ENCODE measurements at places on chromosomes 7 and 10.

DNA sequence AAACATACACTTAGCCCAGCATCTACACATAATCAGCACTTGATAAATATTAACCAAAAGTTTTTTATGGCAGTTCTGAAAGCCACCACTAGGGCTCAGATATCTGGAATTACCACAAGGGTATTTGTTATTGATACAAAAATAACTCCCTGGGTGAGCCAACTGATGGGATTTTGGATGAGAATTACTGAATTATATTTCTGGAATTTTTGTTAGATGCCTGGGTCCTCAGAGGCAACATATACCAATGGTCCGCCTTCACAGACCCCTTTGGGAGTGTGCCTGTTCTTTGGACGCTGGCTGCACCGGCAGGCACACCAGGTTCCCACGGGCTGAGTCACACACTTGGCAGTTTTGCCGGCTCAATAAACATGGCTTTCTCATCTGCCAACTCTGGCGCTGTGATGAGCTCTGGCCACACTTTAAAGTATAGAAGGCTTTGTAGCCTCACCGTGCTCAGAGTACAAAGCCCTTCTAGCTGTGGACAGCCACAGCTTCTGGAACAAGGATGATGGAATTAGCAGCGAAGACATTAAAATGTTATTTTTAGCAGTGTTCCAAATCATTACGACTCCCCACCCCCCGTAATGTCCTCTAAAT lies 24.5 kb upstream of the EEPD1 start:
- peak; percentile 62 for DNase-seq

DNA sequence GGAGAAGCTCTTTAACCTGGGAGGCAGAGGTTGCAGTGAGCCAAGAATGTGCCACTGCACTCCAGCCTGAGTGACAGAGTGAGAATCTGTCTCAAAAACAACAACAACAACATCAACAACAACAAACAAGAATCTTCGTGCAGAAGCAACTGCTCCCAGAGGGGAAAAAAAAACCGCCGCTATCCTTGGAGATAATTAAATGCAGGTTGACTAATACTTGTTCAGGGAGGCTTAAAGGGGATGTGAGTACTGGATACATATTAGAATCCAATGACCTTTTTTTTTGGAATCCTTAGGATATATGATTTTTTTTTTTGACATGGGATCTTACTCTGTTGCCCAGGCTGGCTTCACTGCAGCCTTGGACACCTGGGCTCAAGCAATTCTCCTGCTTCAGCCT lies 89.6 kb upstream of the FAM171A1 start:
- no peak for DNase-seq

GRCh38 chr10:17228091-17229015 lies at the start of gene VIM:
Gene VIM, plus strand, starts transcription at chr10:17228241. Its CDS starts 1,182 bp downstream, at chr10:17229423.
- DNase-seq, result peak; percentile 95

DNA sequence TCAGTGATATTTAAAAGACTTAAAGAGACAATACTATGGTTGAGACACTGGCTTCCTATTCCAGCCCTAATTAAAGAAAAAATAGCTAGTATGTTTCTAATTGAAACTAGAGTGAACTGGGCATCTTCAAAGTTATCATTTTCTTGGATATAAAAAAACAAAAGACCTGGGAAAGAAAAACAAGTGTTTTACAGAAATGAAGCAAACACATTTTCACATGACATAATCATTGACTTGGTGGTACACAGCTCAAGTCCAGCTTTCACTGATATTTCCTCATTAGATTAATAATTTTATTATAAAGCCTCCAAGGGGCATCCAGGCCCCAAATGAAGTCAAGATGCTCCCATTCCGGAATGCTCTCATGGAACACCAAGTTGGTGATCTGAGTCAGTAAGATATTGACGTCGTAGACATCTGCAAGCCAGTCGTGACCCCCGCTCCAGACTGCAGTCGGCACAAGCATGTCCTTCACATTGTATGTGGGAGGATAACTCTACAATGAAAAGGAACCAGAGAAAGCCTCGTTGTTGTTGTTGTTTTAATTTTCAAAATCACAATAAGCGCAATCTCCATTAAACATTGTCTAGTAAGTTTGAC lies 7.5 kb upstream of the CH25H start:
- DNase-seq, result no peak

DNA sequence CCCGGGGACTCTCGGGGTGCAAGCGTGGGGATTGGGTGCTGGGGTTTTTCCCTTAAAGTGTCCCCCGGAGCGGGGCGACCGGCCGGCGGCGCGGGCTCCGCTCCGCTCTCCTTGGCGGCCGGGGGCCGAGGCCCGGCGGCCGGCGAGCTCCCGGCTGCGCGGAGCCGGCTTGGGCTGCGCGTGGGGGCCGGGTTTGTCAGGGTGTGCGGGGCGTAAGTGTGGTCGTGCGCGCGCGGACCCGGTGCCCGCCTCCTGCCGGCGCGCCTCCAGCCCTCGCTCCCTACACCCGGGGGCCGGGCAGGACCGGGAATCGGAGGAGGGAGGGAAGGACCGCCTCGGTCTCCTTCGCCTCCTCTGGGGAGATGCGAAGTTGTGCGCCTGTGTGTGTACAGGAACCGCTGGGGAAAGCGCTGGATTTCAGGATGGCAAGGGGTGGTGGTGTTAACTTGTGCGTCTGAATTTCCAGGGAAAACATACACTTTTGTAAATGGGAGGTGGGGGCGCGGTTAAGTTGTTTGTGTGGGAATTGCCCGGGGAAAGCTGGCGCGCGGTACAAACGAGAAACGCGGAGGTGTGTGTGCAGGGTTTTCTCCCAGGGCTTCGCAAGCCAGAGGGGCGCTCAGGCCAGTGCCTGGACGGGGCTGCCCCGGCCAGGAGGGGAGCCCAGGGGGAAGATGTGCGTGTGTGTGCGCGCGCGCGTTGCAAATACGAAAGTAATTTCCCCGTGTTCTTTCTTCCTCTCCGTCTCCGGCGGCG lies 737 bp downstream of the ZMIZ1 start:
- no peak for DNase-seq

DNA sequence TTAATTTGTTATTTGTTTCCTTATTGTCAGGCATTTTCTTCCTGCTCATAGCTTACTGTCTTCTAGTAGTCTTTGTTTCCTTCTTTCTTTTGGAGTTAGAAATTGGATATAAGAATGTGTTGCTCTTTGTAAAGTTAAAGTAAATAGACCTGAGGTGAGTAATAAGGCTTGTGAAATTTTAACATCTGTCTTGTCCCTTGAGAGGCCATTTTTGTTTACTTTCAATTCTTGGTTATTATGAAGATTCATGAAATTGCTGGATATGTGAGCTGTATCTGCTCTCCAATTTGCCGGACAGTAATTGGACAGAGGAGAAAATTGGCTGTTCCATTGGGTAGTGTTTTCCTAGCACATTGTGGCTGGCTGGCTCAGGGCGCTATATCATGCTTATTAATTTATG lies 260.7 kb downstream of the EXOC4 start:
- no peak for DNase-seq

DNA sequence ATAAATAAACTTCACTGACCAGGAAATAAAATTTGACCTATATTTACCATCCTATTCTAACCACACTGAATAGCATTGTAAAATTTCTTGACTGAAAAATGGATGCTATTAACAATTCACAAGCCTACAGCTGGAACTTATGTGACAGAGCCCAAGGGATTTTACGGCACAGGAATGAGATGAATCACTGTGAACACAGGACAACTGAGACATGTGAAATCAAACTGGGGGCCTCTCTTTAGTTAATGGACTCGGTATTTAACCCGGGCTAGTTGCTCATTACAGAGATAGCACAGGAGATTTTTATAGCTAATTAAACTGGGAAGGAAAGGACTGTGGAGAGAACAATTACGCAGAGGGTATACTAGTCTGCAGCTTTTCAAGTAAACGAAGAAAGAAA lies 100.6 kb downstream of the MICU1 start:
- DNase-seq, result no peak

- DNase-seq, result no peak
Measured at GRCh38 chr7:95059842-95060313, 152.5 kb downstream of the PPP1R9A start.

GRCh38 chr7:41241641-41242040 lies 461.2 kb downstream of the INHBA start:
- DNase-seq, result no peak

- DNase-seq, result no peak
Measured at GRCh38 chr10:104028823-104029520, 56.7 kb downstream of the COL17A1 start.

DNA sequence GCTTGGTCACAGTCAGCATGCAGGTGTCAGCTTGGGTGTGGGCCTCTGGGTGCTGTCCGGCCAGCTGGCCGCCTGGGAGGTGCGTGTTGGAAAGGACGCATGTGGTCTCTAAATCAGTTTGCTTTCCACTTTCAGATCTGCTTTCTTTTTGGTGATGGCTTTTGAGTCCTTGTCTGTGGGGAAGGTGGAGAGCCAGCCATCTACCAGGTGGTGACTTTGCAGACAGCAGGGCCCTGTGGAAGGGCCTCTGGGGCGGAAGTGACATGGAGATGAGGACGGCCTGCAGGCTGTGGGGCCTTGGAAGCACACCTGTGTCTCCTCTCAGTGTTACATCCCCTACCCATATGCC lies 59.4 kb downstream of the WDR37 start:
- no peak for DNase-seq

Measured in ELF-1 (cell line).